Activated naive CD4-positive, alpha-beta T cell (primary cell): ENCODE measurements at places on chromosomes 6 and 20.

- DNase-seq = no peak
Observed at GRCh38 chr6:151149793-151150192, 90.0 kb upstream of the AKAP12 start.

- DNase-seq = no peak
Observed at GRCh38 chr6:163085861-163086623, 328.5 kb upstream of the QKI start.

DNA sequence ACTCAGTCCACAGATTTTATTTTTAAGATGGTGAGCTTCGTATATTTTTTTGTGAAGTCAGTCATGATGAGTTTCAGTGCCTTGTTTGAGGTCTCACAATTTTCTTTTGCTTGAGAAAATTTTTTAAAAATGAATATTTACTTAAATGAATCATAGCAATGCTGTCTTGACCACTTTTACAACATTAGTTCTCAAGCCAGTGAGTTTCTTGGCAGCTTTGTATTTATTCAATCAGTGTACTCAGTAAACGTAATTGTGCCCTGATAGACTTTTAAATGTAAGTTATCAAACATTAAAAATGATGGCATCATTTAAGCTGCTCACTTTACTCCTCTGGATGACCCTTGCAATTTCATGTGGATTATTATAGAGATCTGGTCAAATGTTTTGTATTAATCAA, 261.4 kb downstream of the KHDC1L start:
- DNase-seq = no peak

DNA sequence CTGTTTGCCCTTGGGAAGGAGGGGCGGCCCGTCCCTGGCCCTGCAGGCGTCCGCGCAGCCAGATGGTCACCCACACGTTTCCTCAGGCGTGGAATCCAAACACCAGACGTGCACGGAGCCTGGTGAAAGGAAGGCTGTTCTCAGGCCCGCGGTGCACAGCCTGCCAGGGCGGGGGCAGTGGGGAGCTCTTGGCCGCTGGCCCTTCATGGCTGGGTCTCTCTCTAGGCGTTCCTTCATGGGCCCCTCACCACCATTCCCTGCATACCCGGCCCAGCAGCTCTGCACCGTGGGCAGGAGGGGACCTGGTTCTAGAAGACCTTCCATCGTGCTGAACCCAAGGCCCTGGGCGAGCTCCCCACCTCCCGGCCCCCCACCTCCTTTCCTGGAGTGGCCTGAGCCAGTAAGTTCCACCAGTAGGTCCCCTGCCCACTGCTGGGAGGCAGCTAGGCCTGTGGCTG, 30.4 kb upstream of the SMOC2 start:
- no peak for DNase-seq

- no peak for DNase-seq
Observed at GRCh38 chr20:16692009-16692408, 37.8 kb upstream of the SNRPB2 start.

DNA sequence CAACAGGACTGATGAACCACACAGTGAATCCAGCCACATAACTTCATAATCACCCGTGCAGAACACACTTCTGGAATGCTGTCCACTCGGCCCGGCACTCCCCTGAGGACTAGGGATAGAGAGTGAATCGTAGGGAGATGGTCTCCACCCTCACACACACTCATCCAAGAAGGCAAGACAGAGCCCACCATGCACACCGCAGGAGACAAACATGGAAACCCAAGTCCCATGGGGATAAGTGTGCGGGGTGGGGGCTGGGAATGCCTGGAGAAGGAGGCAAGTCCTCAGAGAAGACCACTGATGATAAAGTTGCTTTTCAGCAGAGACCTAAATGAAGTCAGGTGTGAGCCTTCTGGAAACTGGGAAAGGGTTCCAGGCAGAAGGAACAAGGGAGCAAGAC, 399.2 kb upstream of the AGPAT4 start:
- no peak for DNase-seq

DNA sequence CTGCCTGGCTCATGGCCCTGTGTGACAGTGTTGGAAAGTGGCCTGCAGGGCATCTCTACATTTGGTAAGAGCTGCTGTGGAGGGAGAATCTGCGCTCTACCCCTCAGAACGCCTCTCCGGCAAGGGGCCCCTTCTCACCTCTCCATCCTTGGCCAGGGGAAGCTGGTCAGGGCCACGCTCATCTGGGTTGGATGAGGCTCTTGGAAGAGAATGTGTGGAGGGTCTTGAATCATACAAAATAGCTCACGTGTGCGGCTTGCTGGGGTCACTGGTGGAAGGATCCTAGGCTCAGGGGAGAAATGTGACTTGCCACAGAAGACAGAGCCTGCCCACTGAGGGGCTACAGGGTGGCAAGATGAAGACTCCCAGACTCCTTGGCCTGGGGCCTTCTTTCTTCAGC, 105.0 kb downstream of the SCML4 start:
- DNase-seq = no peak
